ENCODE measurements at places on chromosomes 13 and 19.
A peak's percentile ranks its signal among the peaks of the same experiment; 100 is the strongest.

DNA sequence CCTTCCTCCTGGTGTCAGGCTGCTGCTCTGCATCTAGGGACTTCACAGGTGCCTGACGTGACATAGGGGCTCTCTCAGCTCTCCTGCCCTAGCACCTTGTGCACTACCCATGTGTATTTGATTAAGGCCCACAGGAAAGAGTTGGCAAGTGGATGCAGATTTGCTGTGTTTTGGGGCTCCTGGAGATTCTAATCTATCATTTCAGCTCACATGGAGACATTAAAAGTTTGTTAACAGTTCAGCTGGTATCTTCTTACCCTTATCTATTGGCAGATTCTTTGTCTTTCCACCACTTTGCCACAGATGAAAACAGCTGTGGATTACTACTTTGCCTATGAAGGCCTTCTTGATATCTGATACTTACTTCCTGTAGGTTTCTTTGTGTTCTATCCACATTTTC, 41.9 kb downstream of the WASF3 start:
- DNase-seq = no peak

GRCh38 chr19:16641695-16642094, 13.7 kb upstream of the MED26 start:
- no peak for DNase-seq

DNA sequence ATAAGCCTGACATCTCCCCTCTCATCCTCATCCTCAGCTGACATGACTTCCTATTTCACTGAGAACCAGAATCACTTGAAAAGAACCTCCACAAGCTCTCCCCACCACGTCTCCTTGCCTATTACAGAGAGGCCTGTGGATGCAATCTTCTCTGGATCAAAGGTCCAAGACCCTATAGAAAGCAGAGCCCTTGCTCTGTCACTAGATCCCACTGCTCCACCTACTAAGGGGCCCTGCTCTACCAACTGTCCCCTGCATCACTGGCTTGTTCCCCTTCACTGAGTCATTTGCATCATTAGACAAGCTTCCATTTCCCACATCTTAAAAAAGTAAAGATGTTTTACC, 40.8 kb downstream of the RCBTB2 start:
- DNase-seq = no peak

DNA sequence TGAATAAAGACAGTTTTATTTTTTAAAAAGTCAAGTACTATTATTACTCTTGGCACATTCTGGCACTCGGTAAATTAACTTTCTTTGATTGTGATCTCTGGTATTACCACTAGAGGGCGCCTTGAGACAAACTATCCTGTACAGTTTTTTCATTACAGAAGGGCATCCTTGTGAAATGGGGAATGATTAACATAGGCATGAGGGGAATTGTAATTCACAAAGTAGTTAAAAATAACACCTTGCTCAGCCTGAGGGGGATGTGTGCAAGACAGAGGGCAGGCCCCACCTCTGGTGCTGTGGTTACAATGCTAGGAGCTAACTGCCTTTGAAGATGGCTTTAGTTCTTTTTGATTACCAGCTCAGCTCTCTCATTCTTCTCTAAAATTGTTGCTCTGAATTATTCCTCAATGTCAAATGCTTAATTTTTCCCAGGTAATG, 24.2 kb upstream of the C1QTNF9B start:
- no peak for DNase-seq

DNA sequence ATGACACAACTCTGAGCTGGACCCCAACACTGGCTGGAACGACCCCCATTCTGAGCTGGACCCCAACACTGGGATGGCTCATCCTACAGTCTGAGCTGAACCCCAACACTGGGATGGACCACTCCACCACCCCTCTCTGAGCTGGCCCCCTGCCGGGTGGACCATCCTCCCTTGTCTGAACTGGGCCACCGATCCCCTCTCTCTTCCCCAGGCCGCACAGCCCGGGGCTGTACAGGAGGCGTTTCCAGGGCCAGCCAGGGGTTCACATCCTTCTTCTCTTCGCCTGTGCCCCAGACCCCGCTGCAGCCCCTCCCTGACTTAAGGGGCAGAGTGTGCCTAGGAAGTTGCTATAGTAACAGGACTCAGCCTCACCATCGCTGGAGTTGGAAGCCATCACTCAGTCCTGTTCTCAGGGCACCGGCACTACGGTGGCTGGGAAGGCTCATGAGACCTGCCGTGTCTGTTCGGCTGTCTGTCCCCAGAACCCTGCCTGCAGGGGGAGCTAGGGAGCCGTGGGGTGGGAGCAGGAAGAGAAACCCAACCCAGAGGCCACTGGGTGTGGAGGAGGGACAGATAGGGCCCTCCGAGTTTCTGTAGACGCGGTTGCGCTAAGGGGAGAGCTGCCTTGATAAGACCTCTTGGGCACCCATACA, 3.7 kb downstream of the PRKACA start:
- DNase-seq = peak; percentile 31

GRCh38 chr13:89401264-89401675, 1730.1 kb downstream of the SLITRK5 start:
- DNase-seq = no peak

- DNase-seq = no peak
Observed at GRCh38 chr19:1865172-1866010, 2.0 kb upstream of the KLF16 start.

DNA sequence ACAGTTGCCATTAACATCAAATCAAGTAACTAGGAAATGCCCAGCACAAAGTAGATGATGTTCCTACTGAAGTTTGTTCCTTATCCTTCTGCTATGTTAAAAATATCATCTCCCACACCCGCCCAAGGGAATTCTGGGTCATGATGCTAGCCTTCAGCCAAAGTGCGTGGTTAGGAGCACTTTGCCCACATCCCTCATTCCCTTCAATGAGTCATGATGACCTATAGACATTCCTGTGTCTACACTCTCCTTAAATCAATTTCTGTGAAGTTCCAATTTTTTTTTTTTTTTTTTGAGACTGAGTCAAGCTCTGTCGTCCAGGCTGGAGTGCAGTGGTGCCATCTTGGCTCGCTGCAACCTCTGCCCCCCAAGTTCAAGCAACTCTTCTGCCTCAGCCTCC, 17.0 kb downstream of the RXFP2 start:
- DNase-seq = no peak

- no peak for DNase-seq
Observed at GRCh38 chr13:89372193-89372592, 1701.0 kb downstream of the SLITRK5 start.

DNA sequence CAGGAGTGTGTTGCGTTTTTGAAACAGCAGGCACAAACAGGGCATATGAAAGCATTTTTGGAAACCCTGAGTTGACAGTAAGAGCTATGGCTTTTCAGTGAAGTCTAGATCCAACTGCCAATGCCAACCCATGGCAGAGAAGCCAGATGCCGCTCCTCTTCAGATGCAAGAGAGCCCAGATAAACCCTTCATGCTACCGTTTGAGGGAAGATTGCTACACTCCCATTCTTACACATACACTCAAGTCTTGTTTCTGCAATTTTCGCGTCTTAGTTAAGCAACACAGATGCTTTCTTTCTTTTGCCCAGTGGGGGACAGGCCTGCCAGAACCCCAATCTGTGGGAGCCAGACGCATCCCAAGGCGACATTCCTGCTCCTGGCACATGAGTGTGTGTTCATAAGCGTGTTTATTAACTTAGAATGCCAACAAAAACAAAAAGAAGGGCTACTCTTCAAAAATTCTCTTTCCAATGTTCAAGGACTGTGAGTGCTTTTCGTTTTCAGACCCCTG, 10.4 kb downstream of the BORCS8 start:
- DNase-seq = no peak

DNA sequence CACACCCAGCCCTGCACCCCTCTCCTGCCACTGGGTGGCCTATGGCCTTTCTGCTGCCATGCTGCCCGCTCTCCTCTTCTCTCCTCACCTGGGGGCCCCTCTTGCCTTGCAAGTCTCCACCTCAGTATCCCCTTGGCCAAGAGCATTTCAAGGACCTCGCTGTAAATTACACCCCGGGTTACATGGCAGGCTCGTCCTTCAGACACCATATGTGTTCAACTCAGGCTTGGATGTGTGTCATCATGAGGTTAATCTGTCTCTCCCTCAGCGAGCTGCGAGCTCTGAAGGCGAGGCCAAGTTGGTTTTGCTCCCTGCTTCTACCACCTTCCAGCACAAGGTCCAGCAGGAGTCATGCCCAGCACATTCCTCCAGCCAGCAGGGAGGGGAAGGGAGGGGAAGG, 74.8 kb upstream of the TM9SF2 start:
- DNase-seq = no peak

DNA sequence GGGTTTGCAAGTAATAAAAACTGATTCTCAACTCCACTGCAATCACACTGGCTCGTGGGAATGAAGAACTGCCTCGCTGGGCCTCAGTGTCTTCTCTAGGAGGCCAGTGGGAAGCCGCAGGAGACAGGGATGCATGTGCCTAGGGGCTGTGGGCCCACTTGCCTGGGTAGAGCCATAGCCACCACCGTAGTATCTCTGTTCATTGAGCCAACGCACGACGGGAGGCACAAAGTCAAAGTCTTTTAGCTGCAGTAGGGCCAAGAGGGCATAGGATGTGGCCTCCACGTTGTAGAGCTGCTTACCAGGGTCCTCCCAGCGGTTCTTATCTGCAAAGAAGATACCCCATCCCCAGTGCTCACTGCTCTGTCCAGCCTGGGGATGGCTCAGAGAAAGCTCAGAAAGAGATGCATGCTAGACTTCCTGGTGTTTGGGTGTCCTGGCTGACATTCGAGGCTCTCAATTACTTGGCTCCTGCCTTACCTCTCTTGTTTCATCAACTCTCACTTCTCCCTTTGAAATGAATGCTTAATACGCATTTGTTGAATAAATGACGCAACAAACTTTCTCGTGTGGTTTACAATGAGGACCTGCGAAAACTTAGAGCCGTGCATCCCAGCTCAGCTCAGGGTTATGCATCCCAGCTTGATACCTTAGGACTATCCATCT, 16.1 kb upstream of the TNFSF14 start:
- DNase-seq = no peak

- DNase-seq = no peak
Observed at GRCh38 chr13:62837895-62838294, 1422.2 kb upstream of the PCDH20 start.

DNA sequence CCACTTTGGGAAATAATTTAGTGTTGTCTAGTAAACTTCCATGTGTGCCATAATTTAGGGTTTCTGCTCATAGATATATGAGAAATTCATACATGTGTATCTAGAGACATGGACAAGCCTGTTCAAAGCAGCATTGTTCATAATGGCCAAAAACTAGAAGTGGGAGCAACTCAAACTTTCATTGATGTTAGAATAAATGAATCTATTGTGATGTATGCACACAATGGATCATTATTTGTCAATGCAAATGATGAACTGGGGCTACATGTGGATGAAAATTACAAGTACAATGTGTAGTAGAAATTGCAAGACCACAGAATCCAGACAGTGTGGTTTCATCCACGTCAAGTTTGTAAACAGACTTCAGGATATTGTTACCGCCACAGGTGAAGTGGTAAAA, 284.7 kb downstream of the SLC7A1 start:
- no peak for DNase-seq

DNA sequence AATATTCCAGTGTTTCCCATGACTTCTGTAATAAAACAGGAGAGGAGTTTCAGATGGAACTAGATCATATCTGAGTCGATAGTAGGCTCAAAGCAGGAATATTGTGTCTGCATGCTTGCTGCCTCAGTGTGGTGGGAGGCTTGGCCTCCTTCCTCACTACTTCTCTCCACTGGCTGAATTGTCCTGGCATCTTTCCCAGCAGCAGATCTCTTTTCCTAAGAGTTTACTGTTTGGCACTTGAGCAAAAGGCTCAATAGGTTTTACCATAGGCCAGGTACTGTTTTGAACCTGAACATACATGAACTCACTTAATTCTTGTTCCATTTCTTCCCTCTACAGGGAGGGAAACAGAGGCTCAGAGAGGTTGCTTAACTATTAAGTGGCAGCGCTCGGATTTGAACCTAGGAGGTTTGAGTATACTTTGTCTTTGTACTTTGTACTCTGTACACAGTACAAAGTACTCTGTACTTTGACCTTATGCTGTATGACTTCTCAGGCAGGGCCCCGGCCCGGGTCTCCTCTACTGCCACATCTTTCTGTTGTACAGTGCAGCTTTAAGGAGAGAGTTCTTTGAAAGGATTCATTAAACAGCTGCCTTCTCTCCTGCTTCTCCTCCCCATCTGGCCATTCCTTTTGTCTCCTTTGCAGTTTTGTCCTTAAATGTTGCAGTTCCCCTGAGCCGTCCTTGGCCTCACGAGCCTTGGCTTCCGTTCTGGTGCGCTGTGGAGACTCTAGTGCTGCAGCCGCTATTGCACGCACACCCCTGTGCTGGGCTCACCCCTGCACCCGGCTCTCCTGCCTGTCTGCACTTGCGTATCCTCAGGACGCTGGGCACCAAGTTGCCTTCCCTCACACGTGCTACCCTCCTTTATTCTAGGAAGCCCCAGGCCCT, 8.1 kb downstream of the B3GLCT start:
- DNase-seq = no peak

- DNase-seq = no peak
Observed at GRCh38 chr13:75530549-75530961, 7.1 kb downstream of the COMMD6 start.

DNA sequence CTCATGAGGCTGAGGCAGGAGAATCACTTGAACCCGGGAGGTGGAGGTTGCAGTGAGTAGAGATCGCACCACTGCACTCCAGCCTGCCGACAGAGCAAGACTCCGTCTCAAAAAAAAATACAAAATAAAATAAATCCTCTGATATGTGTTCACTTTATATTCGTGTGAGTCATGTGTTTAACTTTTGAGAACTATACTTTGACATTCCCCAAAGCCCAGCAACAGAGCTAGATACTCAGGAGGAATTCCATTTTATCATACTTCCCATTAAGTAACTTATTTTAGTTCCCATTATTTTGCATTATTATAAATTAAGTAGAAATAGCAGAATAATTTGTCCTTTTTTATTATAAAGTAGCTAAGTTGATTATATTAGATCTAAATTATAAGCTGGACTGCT, 3.3 kb upstream of the CHAMP1 start:
- no peak for DNase-seq

- no peak for DNase-seq
Observed at GRCh38 chr13:106351251-106351650, 184.2 kb downstream of the EFNB2 start.

GRCh38 chr19:7636691-7637373, at the start of gene STXBP2:
Gene STXBP2 (plus strand): TSS chr19:7637110. CDS start chr19:7637150, 40 bp downstream.
- DNase-seq = peak; percentile 92

DNA sequence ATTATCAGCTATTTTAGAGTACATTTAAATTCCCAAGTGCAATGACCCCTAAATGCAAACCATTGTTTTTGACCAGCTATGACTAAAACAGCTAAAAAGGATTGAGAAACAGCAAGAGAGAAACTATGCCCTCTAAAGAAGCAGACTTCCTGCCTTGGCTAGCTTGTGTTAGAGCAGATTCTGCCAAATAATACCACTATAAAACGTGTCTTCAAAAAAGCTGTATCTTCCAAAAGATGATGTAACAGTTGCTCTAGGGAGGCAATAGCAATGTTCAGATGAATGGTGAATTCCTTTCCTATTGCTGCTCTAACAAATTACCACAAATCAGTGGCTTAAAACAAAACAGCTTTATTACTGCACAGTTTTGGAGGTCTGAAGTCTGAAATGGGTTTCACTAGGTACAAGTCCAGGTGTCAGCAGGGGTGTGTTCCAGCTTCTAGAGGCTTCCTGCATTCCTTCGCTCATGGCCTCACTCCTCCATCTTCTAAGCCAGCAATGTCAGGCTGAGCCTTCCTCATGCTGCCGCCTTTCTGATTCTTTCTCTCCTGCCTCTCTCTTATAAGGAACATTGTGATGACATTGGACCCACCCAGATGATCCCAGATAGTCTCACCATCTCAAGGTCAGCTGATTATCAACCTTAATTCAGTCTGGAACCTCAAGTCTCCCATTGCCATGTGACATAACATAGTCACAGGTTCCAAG, 84.5 kb downstream of the LRRC63 start:
- DNase-seq = no peak
